ENCODE measurements at places on chromosomes 6 and 20.

- DNase-seq: no peak
- no peaks in the 10 kb centered on the region for H3K36me3 ChIP-seq
- no peak overlapping the region for H3K27ac ChIP-seq
- no peaks in the 10 kb centered on the region for H3K27me3 ChIP-seq
- H3K4me3 ChIP-seq: peak overlapping the region; percentile 72
Observed at GRCh38 chr6:26312096-26312463, 52.9 kb upstream of the BTN3A2 start.

DNA sequence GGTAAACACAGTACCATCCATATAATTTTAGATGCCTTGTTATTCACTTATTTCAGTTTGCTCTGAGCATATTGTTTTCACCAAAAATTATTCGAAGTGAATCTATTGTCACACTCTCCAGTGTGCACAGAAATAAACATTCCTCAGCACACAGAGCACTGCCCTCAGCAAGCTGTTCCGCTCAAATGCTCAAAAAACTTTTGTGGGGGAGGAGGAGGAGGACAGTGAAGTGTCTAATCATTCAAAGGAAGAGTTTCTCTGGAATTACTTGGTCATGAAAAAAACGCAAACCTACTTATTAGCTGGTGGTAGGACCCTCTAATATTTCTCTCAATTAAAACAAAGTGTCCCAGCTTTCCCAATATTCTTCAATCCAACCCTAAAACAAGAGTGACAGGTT lies 88.3 kb downstream of the DTNBP1 start:
- H3K4me1 ChIP-seq: peaks cover 26% of the 10 kb centered on the region
- no peaks in the 10 kb centered on the region for H3K27me3 ChIP-seq
- H3K27ac ChIP-seq: no peak overlapping the region
- no peaks in the 10 kb centered on the region for H3K36me3 ChIP-seq

DNA sequence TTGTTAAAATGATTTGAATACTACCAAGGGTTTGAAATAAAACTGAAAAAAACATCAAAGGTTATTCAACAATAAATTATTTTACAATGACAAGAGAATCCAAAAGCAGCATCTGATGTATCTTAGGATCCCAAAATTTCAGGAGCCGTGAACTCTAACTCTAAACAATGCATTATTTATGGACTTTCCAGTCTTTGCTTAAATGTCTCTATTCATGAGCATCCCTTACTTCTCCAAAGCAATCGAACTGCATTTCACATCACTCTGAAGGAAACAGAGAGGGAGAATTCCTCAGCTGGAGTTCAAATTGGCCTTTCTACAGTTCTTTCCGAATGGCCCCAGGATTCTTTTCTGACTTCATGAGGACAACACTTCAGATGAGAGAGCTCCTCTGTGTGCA lies 229.1 kb downstream of the CBLN4 start:
- no peak overlapping the region for H3K4me3 ChIP-seq
- no peak for DNase-seq
- peaks cover 21% of the 10 kb centered on the region for H3K36me3 ChIP-seq
- no peak overlapping the region for H3K27ac ChIP-seq
- no peaks in the 10 kb centered on the region for H3K27me3 ChIP-seq
- no peaks in the 10 kb centered on the region for H3K4me1 ChIP-seq

DNA sequence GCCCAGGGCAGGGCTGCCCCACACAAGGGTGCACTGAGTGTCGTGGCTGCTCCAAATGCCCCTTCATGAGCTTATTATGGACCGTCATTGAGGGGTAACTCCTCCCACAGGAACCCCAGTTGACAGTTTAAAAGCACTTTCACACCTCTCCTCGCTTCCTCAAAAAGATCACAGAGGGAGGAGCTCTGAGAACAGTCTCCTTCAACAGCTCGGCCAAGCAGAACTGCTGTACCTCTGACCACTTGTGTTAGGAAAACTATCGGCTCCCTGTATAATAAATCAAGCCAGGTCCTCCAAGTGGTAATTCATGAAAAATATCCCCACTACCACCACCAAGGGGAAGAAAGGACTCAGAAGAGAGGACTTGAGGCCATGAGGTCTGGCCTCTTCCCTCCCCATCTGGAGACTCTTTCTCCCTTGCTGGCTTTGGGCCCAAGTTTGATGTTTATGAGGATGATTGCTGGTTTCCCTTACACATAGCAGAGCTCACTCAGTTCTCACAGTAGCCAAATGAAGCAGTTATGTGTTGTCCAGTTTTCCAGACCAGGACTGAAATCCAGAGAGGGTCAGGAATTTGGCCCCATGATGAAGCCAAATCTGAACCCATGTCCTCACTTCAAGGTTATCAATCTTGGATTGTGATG lies 8.7 kb downstream of the SNX21 start:
- no peaks in the 10 kb centered on the region for H3K4me1 ChIP-seq
- peaks cover 16% of the 10 kb centered on the region for H3K36me3 ChIP-seq
- no peaks in the 10 kb centered on the region for H3K27me3 ChIP-seq
- no peak overlapping the region for H3K4me3 ChIP-seq
- DNase-seq: no peak
- no peak overlapping the region for H3K27ac ChIP-seq

DNA sequence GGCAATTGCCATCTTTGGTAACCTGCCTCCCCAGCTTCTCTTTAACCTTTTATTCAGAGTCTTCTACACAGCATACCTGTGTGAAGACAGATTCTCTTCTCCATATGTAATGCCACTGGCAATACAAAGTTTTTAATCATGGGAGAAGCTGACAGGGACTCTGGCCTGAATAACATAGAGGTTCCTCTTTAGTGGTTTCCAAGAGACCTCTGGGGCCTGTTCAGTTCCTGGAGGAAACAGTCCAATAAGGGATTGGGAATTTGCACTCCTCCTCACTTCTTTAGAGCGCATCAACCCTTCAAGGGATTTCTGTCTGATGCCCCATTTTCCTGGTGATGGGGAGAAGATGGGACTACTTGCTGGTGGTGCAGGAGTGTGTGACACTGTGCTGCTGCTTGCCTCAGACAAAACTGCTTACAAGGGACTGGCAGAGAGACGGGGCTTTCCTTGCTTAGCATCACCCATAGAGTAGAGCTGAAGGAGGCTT lies 1.4 kb downstream of the RIMS1 start:
- H3K27me3 ChIP-seq: peaks cover 11% of the 10 kb centered on the region
- no peaks in the 10 kb centered on the region for H3K4me1 ChIP-seq
- no peak overlapping the region for H3K27ac ChIP-seq
- H3K4me3 ChIP-seq: peak overlapping the region; percentile 93
- DNase-seq: no peak

DNA sequence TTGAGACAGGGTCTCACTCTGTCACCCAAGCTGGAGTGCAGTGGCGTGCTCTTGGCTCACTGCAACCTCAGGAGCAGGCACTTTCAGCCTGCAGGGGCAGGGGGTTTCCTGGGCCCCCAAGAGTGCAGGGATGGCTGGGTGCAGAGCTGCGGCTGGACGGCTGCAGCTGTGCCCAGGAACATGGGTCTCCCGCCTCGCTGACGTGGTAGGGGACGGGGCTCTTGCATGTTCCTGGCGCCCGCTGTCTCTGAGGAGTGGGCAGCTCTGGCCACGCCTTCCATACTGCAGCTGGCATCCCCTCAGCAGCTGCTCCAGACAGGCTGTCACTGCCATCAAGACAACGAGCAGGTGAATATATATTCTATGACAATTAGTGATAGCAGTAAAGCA lies 2.2 kb upstream of the DEK start:
- no peaks in the 10 kb centered on the region for H3K36me3 ChIP-seq
- H3K27me3 ChIP-seq: peaks cover 7% of the 10 kb centered on the region
- peaks cover 18% of the 10 kb centered on the region for H3K4me1 ChIP-seq
- H3K4me3 ChIP-seq: no peak overlapping the region

DNA sequence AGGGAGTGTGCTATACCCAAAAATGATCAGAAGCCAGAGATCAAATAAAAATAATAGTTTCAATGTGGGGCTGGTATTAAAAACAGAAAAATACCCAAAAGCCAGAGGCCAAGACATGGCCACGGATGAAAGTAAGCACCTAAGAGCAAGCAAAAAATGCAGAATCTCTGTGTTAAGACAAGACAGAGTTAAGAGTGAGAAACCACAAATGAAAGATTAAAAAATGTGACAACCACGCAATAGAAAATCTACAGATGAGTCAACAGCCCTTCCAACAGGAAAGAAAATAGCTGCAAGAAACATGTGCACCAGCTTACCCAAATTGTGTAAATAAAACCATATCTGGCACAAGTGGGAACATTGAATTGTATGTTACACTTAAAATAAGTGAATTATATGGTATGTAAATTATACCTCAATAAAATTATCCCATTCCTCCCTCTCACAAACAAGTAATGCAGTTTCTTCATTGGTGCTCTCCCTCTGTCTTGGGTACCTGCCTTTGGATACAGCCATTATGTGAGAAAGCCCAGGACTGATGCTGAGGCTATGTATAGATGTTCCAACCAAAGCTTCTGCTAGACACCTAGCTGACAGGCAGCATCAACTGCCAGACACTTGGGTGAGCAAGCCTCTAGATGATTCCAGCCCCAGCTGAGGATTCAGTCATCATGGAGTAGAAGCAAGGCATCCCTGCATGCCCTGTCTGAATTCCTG lies 55.3 kb upstream of the UFL1 start:
- H3K27ac ChIP-seq: no peak overlapping the region
- no peak for DNase-seq
- H3K4me3 ChIP-seq: no peak overlapping the region
- no peaks in the 10 kb centered on the region for H3K36me3 ChIP-seq
- H3K27me3 ChIP-seq: no peaks in the 10 kb centered on the region

- no peaks in the 10 kb centered on the region for H3K27me3 ChIP-seq
- no peak overlapping the region for H3K27ac ChIP-seq
- DNase-seq: no peak
- no peaks in the 10 kb centered on the region for H3K4me1 ChIP-seq
- H3K4me3 ChIP-seq: no peak overlapping the region
Observed at GRCh38 chr6:124986164-124986563, 23.9 kb downstream of the RNF217 start.

GRCh38 chr6:125008261-125008703 lies 46.0 kb downstream of the RNF217 start:
- H3K4me1 ChIP-seq: no peaks in the 10 kb centered on the region
- no peak overlapping the region for H3K27ac ChIP-seq

GRCh38 chr6:139429580-139430145 lies 55.2 kb upstream of the CITED2 start:
- H3K4me1 ChIP-seq: peaks cover 11% of the 10 kb centered on the region
- DNase-seq: no peak
- no peaks in the 10 kb centered on the region for H3K27me3 ChIP-seq

DNA sequence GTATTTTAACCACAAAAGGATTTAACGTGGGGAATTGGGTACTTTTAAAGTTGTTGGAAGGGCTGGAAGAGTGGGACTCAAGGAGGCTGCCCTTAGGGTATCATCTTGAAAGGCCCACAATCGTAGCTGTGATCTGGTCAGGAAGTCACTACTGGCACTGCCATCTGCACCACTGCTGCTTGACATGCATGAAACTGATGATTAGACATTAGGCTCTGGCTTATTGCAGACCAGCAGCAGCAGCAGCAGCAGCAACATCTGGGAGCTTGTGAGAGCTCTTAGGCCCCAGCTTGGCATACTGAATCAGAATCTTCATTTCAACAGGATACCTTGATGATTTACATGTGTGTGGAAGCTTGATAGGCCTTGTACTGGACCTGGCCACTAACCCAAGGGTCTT lies 68.6 kb downstream of the PHF20 start:
- H3K27ac ChIP-seq: 0 out of 2 replicates have a peak overlapping the region, but pooled peaks have one; percentile 47
- DNase-seq: no peak
- no peaks in the 10 kb centered on the region for H3K27me3 ChIP-seq
- peaks cover 10% of the 10 kb centered on the region for H3K4me1 ChIP-seq
- peaks cover 19% of the 10 kb centered on the region for H3K36me3 ChIP-seq

DNA sequence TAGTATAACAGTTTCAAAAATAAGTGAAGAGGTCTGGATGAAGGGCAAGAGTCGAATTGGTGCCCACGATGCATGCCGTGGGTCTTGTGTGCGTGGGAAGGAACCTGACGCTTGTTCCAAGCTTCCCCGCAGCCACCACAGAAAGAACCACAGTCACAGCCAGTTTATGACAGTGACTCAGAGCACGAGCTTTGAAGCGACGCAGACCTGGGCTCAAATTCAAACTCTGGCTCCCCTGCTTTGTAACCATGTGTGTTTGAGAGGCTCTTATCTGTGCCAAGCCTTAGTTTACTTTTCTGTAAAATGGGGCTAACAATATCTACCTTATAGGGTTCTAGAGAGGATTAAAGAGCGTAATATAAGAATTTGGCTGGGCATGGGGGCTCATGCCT lies 65.5 kb downstream of the SYNJ2 start:
- no peak for DNase-seq
- H3K4me3 ChIP-seq: no peak overlapping the region
- no peak overlapping the region for H3K27ac ChIP-seq
- no peaks in the 10 kb centered on the region for H3K36me3 ChIP-seq
- no peaks in the 10 kb centered on the region for H3K4me1 ChIP-seq
- no peaks in the 10 kb centered on the region for H3K27me3 ChIP-seq

DNA sequence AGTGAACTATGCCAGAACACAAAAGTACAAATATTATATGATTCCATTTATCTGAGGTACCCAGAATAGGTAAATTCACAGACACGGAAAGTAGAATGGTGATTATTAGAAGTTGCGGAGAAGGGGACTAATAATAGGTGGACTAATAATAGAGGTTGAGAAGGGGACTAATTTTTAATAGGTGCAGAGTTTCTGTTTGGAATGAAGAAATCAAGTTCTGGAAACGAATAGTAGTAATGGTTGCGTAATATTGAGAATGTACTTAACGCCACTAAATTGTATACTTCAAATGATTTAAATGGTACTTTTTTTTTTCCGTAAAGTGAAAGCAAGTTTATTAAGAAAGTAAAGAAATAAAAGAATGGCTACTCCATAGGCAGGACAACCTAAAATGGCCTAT lies 33.2 kb downstream of the B4GALT5 start:
- H3K27ac ChIP-seq: no peak overlapping the region
- peaks cover 64% of the 10 kb centered on the region for H3K4me1 ChIP-seq
- H3K27me3 ChIP-seq: no peaks in the 10 kb centered on the region
- no peak overlapping the region for H3K4me3 ChIP-seq
- 0 out of 2 replicates have a peak, but pooled peaks cover 4% of the 10 kb centered on the region for H3K36me3 ChIP-seq

GRCh38 chr6:2632368-2632767 lies 118.4 kb downstream of the MYLK4 start:
- H3K27me3 ChIP-seq: peaks cover 15% of the 10 kb centered on the region
- no peak for DNase-seq
- H3K36me3 ChIP-seq: no peaks in the 10 kb centered on the region
- H3K27ac ChIP-seq: no peak overlapping the region

- no peaks in the 10 kb centered on the region for H3K4me1 ChIP-seq
- H3K4me3 ChIP-seq: no peak overlapping the region
- H3K27ac ChIP-seq: no peak overlapping the region
- H3K36me3 ChIP-seq: no peaks in the 10 kb centered on the region
Observed at GRCh38 chr20:47888351-47888750, 103.1 kb upstream of the SULF2 start.
